ENCODE measurements at places on chromosomes 12 and 14.
A peak's percentile ranks its signal among the peaks of the same experiment; 100 is the strongest.

DNA sequence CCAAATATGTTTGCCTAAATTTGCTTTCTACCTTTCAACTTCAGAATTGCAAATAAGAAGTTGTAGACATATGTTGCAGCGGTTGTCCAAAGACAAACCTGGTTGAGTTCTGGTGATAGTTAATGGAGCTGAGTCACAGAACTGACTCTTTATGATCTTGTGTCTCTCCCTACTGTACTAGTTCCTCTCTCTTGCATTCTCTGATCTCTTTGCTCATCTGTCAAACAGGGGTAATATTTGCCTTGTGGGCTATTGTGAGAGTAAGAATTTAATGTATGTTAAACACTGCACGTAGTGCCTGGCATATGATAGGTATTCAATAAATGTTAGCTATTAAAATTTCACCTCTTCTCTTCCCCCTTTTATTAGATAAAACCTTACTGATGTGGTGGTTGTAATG is 283.5 kb upstream of the RGS6 start:
- DNase-seq = no peak

DNA sequence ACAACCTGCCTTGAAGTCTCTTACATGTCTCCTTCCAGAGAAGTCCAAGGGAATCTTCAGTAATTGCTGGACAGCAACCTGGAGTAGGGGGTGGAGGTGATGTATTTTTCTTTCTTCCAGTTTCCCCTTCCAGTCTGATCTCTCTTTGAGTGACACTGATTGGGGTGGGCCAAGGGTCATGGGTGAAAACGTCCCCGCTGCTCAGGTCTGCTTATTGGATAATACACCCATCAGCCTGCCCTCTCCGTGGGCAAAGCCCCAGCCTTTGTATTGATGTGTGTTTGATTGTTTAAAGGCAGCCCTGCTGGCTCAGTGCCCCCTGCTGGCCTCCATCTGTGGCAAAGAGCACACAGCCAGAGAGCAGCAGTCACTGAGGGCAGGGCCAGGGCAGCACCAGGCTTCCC is 35.7 kb upstream of the ATP2A2 start:
- peak; percentile 44 for DNase-seq

DNA sequence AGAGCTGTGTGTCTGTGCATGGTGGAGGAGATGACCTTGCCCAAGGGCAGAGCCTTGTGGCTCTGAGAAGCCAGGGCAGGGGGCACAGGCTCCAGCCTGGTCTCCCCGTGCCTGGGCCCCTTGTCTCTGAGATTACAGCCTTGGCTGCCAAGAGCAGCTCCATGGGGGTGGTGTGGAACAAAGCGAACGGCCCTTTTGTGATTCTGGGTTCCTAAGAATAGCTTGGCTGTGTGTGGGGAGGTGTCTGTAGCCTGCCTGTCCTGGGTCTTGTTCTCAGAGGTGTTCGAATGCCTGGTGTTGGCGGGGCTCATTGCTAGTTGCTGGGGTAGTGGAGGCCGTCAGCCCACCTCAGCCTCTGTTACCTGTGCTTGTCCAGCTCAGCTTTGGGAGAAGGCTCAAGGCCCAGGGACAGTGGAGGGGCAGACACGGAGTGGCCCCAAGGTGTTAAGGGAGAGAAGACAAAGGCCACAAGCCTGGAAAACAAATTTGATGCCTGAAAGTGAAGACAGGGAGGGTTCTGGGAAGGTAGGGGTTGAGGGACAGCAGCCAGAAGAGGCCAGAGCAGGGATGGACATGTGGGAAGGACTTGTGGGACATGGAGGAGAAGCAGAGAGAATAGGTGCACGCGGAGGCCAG is 7.4 kb upstream of the MYH7 start:
- no peak for DNase-seq

- DNase-seq = no peak
Measured at GRCh38 chr12:104656921-104657320, 200.2 kb downstream of the CHST11 start.

GRCh38 chr12:100356644-100357223 is at the start of gene SLC17A8:
TSS of gene SLC17A8 (plus strand) at chr12:100357074. CDS start at chr12:100357392, 318 bp downstream.
- no peak for DNase-seq

GRCh38 chr14:46091819-46092218 is 559.8 kb downstream of the RPL10L start:
- DNase-seq = no peak

GRCh38 chr14:22096514-22096895 is 422.9 kb upstream of the OR4E1 start:
- no peak for DNase-seq

DNA sequence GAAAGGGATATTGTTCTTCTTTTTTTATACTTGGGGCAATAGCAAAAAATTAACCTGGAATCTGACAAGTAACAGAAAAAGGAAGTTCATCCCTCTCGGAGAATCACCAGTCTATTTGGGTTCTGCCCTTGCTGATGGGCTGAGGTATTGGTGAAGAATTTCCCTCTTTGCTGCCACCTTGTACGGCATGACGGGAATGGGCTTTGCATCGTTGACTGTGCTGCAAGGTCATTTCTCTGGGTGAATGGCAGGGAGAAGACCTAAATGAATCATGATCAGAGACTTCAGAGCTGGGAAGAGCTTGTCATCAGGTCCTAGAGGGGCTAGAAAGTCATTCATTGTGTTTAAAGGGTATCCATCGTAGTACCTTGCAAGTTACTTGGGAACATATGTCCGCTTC is 12.0 kb downstream of the C1S start:
- DNase-seq = no peak

- DNase-seq = no peak
Measured at GRCh38 chr12:118237908-118238307, 102.0 kb downstream of the PEBP1 start.

DNA sequence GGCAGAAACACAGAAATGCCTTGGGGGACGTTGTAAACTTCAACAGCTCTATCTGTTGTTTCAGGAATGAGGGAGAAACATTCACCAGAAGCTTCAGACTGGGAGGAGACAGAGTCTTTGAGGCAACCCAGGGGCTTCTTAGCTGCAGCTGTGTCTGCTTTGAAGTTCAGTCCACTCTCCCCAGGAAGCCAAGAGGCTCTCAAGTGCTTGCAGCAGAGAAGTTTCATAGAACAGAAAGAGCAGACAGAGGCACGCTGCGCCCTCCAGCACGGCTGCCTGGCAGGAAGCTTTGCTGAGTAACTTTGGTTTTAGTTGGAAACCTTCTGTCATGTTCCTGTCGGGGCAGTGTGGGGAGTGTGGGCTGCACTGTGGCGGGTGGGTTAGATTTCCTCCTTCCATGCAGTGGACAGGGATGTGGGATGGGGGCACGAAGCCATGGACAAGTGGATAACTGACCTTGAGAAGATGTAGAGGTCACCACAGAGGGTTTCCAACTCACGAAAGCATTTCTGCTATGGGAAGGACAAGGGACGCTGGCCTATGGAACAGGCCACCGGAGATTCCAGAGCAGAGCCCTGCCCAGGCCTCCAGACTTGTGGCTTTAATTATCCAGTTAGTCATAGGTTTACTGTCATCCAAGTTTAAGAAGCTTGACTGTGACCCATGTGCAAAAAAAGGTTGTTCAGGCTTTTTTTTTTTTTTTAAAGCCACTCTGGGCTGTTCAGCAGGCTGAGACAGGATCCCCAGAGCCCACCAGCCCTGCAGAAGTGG is 107.7 kb downstream of the ARF6 start:
- peak; percentile 82 for DNase-seq

GRCh38 chr12:19841451-19841850 is 402.2 kb downstream of the AEBP2 start:
- no peak for DNase-seq

DNA sequence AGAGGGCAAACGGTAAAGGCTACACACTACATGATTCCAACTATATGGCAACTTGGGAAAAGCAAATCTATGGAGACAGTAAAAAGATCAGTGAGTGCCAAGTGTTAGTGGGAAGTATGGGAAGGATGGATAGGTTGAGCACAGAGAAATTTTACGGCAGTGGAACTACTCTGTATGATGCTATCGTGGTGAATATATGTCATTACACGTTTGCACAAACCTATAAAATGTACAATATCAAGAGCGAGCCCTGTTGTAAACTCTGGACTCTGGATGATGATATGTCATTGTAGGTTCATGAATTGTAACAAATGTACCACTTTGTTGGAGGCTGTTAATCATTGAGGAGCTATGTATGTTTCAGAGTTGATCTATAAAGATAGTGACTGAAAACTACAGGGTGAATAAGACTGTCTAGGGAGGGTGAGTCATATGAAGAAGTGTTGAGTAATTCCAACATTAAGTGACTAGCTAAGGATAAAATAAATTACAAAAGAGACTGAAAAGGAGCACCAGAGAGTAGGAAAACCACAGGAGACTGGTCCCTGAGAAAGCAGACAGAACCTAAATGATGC is 349.2 kb upstream of the LMO3 start:
- no peak for DNase-seq

GRCh38 chr12:89372584-89373370 is 20.5 kb upstream of the DUSP6 start:
- DNase-seq = no peak

DNA sequence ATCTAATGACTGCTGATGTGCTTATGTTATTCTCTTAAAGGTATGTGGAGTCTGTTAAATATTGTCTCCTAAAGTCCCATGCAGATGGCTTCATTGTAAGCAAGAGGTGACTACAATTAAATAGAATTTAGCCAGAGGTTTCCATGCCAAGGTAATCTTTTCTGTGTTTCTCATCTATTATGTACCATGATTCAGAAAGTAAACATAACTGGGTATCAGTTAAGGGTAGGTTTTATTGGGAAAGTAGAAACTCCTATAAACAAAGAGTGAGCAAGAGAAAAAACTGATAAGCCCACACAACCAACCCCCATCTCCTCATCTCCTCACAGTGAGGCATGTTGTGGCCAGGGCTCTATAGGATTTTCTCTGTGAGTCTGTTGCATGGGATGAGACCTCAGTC is 611.7 kb downstream of the SNAPC1 start:
- no peak for DNase-seq

DNA sequence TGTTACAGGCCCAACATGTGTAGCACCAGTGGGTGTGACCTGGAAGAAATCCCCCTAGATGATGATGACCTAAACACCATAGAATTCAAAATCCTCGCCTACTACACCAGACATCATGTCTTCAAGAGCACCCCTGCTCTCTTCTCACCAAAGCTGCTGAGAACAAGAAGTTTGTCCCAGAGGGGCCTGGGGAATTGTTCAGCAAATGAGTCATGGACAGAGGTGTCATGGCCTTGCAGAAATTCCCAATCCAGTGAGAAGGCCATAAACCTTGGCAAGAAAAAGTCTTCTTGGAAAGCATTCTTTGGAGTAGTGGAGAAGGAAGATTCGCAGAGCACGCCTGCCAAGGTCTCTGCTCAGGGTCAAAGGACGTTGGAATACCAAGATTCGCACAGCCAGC is 8.6 kb downstream of the BCL2L14 start:
- peak; percentile 27 for DNase-seq

DNA sequence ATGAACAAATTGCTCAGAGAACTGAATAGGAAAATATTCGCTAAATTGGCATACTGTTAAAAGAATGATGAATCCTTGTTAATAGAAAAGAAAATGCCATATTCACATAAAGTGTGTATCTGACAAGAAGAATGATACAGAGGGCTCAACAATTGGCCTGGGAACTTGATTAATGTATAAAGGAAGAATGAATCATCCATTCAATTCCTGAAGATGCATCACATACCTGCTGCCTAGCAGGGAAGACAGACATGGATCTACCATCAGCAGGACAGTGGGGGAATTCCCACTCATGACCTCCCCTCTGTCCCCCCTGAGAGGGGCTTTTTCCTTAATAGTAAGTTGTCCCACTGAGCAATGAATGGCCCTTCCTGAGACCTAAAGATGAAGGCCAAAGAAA is 13.5 kb downstream of the PTPN21 start:
- DNase-seq = no peak

- DNase-seq = no peak
Measured at GRCh38 chr12:120394483-120395367, 25.8 kb upstream of the MSI1 start.

DNA sequence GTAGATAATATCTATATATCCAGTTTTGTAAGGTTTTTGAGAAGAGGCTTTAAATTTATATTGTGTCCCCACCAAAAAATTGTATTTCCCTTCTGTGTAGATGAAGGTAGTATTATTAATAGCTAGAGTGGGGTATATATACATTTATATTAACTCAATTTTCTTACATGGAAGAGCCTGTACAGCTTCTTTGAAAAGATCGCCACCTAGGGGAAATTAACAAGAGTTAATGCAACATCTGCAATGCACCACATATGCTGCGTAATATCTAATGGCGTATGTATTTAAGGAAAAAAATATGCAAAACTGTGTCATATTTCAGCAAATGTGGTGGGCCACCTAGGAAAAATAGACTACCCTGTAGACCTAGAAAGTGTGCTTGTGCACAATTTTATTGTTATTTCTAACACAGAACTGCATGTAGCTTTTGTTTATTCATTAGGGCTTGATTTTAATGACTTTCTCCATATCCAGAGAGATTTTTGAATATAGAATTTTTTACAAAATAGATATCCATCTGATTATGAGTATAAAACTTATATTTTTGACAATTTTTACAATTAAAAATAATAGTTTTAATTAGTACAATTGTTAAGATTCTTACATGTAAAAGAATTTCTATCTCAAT is 14.0 kb downstream of the CCER1 start:
- no peak for DNase-seq

- no peak for DNase-seq
Measured at GRCh38 chr14:104318558-104319490, 180.4 kb downstream of the KIF26A start.

- no peak for DNase-seq
Measured at GRCh38 chr14:50001999-50002925, 109.4 kb downstream of the ARF6 start.

DNA sequence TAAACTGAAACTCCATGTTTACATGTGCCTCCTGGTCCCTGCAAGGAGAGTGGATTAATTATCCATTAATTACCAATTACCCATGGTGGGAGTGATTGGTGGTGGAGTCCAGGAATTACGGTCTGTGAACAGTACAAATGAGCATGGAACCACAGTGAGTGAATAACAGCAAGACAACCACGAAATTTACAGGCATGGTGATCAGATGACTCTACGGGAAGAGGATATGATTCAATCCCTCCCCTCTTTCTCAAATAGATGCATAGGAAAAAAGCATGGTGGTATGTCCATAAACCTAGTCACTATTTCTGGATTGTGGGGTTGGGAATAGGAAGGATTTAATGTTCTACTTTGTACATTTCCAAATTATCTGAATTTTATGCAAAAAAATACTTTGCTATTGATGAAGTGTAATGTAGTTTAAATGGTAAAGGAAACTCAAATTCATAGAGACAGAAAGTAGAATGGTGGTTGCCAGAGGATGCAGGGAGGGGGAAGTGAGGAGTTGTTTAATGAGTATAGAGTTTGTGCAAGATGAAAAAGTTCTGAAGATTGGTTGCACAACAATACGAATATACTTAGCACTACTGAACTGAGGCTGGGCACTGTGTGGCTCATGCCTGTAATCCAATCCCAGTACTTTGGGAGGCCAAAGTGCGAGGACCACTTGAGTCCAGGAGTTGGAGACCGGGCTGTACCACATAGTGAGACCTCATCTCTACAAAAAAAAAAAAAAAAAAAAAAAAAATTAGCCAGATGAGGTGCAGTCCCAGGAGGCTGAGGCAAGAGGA is 41.2 kb upstream of the C12orf75 start:
- no peak for DNase-seq

- DNase-seq = no peak
Measured at GRCh38 chr12:54937929-54938328, 46.6 kb downstream of the TESPA1 start.

- no peak for DNase-seq
Measured at GRCh38 chr14:33165926-33166289, 227.2 kb downstream of the NPAS3 start.

GRCh38 chr12:59396519-59396918 is 199.3 kb upstream of the SLC16A7 start:
- DNase-seq = no peak

Measured in MG63 (cell line).